ENCODE measurements at places on chromosomes 5 and 9. TPM values are rescaled to one million over a fixed set of nuclear protein-coding genes. Genes with fewer than 3 reads are reported as not detected.
A peak's percentile ranks its signal among the peaks of the same experiment; 100 is the strongest.

RRAGA gene
- total RNA-seq = 59.1 TPM

PCDHGA12 gene
- total RNA-seq = 6.1 TPM

SLC6A19 gene
- total RNA-seq = not detected

SRD5A1 gene
- 36.8 TPM for total RNA-seq

AK6 gene
- 43.7 TPM for total RNA-seq

CTXN3 gene
- not detected for total RNA-seq

DNA sequence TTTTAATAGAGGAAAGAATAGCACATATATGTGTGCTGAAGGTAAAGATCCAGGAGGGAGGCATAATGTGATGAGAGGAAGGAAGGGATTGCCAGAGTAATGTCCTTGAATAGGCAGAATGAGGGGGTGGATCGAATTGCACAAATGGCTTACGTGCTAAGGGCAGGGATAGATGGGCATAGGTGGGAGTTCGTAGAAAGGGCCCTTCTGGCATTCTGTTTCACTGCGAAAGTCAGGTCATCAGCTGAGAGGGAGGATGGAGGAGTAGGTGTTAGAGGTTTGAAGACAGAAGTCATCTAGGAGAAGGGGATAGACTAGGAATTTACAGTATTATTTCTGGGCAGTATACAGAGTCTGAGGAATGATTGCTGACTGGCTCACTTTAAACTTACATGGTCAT, 32.1 kb downstream of the CNOT6 start:
- DNase-seq = no peak

DNA sequence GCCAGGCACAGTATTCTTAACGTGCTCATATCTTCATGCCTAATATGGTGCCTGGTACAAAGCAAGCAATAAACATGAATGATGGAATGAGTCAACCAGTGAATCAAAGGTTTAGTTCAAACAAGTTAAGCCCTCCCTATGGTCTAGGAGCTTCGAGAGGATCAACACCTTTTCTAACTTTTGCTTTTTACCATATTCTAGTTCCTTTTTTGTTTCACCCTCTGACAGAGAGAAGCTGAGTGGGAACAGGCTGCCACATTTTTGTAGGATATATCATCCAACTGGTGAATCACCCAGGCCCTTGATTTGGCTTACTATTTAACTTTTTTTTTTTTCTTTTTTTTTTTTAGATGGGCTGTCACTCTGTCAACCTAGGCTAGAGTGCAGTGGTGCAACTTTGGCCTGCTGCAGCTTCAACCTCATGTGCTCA, 39.3 kb upstream of the TNC start:
- peak; percentile 91 for DNase-seq

GRCh38 chr9:121107881-121108280, 33.1 kb downstream of the CNTRL start:
- no peak for DNase-seq

DNA sequence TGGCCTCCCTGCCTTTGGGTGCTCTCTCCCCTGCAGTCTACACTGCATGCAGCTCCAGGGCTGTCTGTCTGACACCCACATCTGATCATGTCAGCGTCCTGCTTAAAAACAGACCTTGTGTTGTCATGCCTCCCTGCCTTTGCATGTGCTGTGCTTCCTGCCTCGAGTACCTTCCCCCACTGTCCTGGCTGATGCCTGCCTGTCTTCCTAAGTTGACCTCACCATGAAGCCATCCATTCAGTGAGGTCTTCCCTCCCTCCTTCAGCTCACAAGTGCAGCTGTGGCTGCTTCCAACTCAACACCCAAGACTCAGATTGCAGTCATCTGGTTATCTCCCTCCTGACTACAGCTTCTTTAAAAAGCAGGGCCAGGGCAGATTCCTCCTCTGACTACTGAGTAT, 5.5 kb downstream of the ANGPTL2 start:
- DNase-seq = peak; percentile 43

DNA sequence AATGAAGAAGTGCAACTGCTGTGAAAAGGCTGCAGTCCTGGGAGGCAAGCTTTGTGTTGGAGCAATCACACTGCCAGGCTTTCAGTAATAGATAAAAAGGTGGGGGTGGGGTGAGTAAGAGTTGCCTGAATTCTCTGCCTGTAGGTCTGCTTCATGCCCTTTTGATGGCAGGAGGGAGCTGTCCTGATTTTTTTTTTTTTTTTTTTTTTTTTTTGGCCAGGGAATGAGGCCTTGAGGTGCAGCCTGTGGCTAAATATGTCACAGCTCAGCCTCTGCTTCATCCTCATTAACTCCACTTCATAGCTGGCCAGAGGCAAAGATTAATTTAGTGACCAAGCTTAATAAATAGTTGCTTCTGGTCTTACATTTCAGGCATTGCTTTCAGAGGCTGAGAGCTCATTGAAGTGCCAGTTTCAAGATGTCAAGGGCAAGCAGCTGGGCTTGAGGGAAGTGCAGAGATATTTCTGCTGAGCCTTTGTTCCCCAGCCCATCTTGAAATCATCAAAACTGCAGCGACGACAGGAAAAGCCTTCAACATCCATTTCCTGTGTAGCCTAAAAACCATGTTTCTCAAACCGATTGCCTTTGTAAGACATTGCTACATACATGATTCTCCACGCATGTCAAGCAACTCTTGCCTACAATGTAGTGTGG, 134.7 kb downstream of the MACIR start:
- DNase-seq = peak; percentile 58

Data from LHCN-M2 (cell line).